H1 (cell line): ENCODE measurements at places on chromosomes 2 and 18.

DNA sequence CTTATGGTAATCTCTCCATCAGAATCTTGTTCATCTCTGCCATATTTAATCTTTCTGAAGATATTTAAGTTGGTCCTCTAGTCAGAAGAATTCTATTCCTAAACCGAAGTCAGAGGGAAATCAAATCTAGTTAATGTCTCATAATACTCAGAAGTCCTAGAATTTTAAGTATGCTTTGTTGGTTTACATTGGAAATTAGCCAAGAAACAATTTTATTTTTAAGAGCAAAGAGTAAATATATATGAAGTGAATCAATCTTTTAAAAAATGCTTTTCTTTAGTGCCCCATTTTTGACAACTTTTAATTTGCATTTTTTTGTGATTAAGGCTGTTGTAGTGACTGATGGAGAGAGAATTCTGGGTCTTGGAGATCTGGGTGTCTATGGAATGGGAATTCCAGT is 38.1 kb downstream of the ME2 start:
- no peak overlapping the region for H3K27ac ChIP-seq
- DNase-seq, result no peak
- H3K27me3 ChIP-seq, result no peaks in the 10 kb centered on the region

GRCh38 chr2:217418090-217418489 is 558.2 kb upstream of the TNP1 start:
- no peak overlapping the region for H3K27ac ChIP-seq
- no peak overlapping the region for H3K4me3 ChIP-seq
- no peaks in the 10 kb centered on the region for H3K27me3 ChIP-seq
- H3K36me3 ChIP-seq, result no peaks in the 10 kb centered on the region
- DNase-seq, result no peak

- H3K4me3 ChIP-seq, result no peak overlapping the region
- no peak for DNase-seq
- no peak overlapping the region for H3K27ac ChIP-seq
- H3K4me1 ChIP-seq, result no peaks in the 10 kb centered on the region
- H3K36me3 ChIP-seq, result no peaks in the 10 kb centered on the region
Observed at GRCh38 chr2:30472326-30472725, 25.3 kb downstream of the LCLAT1 start.

GRCh38 chr2:70999362-70999761 is 4.7 kb upstream of the TEX261 start:
- H3K27me3 ChIP-seq, result no peaks in the 10 kb centered on the region
- no peaks in the 10 kb centered on the region for H3K36me3 ChIP-seq
- DNase-seq, result no peak
- no peak overlapping the region for H3K4me3 ChIP-seq

GRCh38 chr2:169260246-169260645 is 102.1 kb downstream of the LRP2 start:
- no peak overlapping the region for H3K27ac ChIP-seq
- no peak overlapping the region for H3K4me3 ChIP-seq
- no peaks in the 10 kb centered on the region for H3K27me3 ChIP-seq
- peak; percentile 21 for DNase-seq

DNA sequence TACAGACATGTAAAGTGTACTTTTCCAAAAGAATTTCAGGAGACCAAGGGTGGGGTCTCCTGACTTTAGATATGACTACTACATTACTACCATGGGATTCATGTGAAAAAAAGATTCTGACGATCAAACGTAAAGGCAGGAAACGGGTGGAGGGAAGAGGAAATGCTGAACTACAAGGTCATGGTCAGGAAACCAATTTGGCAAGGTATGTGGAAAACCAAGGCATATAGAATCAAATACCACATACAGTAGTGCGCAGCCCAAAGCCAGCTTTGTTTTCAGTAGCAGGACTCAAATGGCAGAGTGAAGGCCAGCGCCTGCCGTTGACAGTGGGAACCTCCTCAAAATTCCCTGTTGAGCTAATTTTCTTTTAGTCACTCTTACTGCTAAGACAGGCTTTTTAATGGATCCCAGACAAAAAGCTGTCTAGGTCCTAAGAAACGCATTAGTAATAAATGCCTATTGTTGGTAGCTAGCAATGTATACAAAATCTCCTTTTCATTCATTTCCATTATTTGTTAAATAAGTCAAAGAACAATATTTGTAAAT is 57.6 kb upstream of the SERTAD2 start:
- H3K4me3 ChIP-seq, result no peak overlapping the region
- H3K27ac ChIP-seq, result no peak overlapping the region
- no peaks in the 10 kb centered on the region for H3K27me3 ChIP-seq
- H3K36me3 ChIP-seq, result no peaks in the 10 kb centered on the region
- no peaks in the 10 kb centered on the region for H3K4me1 ChIP-seq
